Stimulated activated CD4-positive, alpha-beta T cell treated with anti-CD3 and anti-CD28 coated beads, TNF-alpha, amount 100 ng/mL, for 1 hour (primary cell): ENCODE measurements at places on chromosomes 7 and 10.

DNA sequence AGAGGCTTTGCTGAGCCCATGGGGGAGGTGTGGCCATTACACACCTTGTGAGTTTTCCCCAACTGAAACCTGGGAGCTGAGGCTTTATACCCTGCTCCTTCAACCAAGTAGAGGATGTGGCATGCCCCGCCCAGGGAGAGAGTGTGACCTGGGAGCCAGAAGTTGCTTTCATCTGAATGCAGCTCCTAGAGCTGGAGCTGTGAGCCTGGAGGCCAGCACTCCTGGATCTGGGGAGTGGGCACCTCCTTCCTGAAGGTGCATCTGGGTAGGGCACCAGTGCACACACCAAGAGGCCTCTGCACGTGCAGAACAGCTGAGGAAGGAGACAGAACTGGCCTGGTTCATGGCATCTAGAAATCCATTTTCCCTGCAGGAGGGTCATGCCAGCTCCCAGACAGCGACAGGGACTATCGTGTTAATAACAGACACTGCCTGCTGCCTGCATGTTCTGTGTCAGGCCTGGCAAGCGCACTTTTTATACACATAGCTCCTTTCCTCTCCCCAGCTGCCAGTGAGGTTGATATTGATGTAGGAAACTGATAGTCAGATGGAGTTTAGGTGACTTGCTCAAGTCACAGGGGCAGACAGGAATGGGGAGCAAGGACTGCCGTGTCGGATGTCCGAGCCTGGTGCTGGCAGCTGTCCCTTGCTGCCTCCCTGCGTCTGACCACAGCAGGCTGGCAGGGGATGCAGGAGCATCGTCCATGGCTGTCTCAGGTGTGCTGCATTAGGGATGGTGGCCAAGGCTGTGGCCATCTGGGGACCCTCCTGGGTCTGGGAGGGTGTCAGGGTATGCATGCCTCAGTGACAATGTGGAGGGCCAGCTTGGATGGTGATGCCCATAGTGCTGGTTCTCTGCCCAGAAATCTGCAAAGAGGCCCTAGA is 189.9 kb upstream of the CXCL12 start:
- no peak for DNase-seq

GRCh38 chr7:139640681-139641080 is 117.2 kb downstream of the CLEC2L start:
- no peak for DNase-seq

DNA sequence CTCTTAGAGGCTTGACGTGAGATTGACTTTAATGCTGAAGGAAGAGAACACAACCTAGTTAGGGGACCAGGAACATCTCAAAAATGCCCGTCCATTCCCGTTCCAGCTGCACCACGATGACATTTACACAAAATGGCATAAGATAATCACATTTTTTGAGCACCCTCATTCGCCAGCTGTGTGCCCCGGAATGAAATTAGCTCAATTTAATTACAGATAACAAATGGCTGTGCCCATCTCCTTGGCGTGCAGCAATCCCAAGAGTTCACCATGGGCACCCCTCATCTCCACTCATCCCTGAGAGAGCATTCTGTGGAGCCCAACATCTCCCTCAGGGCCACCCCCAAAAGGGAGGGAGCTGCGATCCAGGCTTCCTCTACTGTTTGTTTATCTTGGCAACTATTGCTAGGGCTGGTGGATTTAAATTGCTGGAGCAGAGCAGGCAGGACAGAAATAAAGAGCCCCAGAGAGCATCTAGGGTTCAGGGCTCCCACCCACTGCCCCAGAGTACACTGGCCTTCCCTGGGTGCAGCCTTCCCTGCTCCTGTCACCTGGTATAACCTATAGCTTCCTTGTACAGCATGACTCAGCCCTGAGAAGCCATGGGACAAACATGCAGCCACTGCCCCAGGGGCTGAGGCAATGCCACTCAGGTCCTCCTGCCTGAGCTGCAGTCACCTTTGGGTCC is 263.5 kb downstream of the ZEB1 start:
- DNase-seq = no peak

DNA sequence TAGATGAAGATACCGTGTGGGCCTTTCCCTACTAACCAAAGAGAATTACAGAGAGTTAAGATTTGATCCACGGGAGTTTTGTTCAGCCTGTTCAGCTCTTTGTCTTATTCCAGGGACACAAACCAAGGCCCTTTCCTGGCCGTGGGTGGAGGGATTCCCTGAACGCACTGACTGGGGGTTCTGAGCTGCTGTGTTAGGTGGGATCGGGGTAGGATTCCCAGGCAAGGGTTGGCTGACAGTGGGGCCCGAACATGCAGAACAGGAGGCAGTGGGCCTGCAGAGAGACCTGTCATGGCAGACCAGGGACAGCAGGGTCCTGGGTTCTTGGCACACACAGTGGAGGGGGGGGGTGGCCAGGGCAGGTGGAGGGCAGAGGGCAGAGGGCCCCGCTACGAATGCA is 89.5 kb upstream of the MKI67 start:
- no peak for DNase-seq

DNA sequence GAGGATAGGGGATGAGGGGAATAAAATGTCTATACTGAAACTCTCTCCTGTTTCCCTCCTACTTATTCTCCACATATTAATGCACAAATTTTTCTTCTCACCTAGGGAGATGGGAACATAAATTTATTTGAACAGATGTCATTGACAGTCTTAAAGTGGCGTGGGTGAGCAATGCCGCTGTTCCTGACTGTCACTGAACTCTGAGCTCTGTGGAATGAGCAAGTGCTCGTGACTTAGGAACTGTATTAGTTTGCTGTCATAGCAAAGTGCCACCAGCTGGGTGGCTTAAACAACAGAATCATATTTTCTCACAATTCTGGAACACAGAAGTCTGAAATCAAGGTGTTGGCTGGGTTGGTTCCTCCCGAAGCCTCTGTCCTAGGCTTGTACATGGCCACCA is 29.1 kb downstream of the INPP5F start:
- DNase-seq = no peak

GRCh38 chr10:86693275-86693674 is 25.0 kb downstream of the LDB3 start:
- no peak for DNase-seq

DNA sequence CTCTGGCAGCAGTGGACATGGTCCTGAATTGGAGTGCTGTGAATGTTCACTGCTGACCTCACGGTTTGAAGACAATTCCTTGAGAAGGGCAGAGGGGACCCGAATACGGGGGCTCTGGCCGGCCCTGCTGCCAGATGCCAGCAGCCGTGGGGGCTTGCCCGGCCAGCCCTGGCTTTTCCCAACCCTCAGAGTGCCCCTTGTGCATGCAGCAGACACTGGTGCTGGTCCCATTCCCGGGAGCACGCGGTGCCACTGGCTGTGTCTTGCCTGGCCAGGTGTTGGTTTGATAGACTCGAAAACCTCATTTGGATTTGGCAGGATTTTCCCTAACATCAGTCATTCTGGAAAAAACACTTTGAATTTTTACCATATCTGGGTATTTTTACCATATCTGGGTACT is 49.1 kb downstream of the LHPP start:
- no peak for DNase-seq

- no peak for DNase-seq
These were observed 54.2 kb upstream of the TARP start for GRCh38 chr7:38327637-38328036.

DNA sequence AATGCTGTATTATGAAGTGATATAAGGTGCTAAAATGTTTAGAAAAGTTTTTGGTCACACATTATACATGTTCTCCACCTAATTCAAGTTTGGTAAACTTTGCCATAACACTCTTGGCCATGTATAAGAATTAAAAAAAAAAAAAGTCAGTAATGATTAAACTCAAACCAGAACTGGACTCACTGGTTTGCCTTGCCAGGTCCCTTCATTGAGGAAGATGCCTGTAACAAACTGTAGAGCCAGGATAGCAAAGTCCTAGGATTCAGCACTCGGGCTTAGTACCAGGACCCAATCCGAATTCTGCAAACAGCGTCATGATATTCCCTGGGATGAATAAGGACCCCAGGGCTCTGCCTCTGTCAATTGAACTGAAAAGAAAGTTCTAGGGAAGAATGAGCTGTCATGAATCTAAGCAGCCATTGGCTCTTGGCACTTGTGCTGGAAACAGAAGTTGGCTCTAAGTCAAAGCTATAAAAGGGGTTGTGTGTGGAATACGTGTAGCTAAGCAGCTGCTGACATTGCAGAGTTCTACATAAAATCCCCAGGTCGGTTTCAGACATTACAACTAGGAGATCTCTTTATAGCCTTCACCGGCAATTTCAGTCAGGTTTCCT is 216.9 kb downstream of the C7orf25 start:
- no peak for DNase-seq

GRCh38 chr10:132593389-132593788 is 55.8 kb downstream of the INPP5A start:
- DNase-seq = no peak

DNA sequence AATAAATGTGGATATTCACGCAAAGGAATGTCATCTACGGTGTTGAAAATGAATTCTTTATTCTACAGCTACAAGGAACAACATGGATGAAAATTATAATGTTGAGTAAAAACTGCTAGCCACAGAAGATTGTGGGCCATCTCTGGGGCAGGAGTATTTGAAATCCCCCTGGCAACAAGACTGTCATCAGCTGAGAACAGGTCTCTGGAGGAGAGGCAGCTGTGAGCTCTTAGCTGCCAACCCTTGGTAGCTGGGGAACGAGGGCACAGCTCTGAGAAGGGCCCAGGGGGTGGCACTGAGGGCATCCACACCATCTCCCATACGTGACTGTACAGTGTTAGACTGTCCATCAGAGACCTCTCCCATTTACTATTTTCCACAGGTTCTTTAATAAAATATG is 340.1 kb upstream of the MGMT start:
- no peak for DNase-seq

DNA sequence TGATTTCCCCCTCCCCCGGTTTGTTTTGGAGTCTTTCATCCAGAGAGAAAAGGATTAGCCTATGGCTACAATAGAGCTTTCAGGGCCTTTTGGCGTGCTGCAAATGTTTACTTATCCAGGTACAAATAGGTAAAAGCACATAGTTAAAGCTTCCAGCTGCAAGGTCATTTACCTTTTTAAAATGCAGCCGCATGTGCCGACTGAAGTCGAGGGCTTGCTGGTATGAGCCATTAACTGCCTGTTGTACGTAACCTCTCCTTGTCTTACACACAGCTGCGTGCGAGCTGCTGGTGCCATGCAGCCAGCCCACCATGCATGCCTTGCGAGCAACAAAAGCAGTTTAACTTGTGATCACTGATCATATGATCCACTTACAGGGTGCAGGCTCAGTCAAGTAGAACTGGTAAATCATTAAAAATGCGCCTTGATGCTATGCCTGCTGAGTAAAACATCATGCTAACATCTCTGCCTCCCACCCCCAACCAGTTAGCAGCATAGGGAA is 866.4 kb downstream of the LRMDA start:
- DNase-seq = no peak

DNA sequence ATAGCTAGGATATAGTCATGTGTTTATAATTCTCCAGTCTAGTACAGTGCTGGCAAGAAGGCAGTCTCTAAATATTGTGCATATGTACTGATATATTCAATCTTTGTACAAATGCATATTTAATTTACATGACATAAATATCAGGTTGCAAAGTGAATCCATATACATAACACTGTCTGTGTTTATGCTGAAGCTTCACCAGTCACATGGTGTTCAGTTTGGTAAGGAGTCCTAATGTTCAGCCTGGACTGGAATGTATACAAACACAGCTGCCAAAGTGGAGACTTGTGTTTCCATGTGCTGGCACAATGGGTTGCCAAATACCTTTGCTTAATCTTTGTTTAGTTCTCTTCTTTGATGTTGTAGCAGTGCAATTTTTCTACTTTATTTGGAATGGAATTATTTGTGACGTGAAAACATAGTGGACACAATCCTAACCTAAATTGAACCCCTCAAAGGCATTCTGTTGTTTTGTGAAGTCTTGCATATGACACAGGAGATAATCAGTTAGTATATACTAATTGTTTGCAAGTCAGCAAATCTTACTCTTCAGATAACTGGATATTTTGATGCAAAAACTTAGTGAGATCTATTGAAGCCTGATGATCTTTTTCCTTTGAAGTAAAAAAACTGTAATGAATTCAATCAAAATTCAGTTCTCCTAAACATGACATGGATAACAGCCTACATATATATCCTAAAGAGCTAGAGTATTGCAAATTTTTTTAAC is 17.3 kb upstream of the ARL4A start:
- DNase-seq = no peak

GRCh38 chr10:93072713-93073538 is 767 bp upstream of the CYP26A1 start:
- no peak for DNase-seq

GRCh38 chr10:74199315-74199714 is 48.3 kb downstream of the ADK start:
- DNase-seq = no peak

DNA sequence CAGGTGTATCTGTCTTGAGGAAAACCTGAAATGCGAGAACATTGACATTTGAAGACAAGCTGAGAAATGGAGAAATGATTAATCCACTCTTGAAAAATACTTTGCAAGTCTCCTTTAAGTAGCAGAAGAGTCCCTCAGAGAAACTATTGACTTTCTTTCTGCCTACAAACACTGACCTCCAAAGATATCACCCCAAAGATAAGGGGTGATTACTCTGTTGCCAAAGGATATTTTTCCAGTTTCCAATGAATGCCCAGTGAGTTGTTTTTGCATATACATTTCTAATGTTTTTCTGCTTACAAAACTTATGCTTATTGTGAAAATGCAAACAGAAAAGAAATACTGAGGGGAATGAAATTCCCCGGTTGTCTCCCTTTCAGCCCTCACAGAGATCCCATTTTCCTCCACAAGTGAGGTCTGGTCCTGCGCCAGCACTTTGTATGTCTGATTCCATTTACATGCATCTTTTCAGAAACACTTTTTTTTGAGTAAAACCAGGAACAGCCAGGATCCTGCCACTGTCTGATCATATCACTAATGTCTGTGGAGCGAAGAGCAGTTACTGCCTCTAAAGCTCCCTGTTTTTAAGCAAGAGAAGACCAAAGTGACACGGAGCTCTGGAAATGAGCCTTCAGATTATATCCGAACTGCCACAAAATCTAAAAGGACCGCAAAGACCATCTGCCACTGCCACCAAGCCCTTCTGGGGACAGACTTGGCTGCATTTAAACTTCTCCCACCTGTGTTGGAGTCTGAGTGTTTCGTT is 82.9 kb upstream of the PDCD4 start:
- DNase-seq = no peak

DNA sequence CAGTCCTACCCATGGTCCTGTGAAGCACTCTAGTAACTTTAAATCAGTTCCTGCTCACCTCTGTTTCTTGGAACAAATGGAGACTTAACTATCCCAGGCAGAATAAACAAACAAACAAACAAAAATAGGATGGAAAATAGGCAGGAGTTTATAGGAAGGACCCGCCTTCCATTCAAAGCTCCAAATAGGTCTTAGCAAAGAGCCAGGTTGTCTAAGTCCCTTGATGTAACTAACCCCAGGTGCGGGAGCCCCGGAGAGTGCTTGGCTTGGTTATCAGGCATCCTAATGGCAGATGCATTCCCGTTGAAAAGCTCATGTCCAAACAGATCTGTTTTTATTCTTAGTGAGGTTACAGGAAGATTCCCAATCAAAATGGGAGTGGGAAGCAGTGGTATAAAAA is 2.2 kb downstream of the IFIT2 start:
- DNase-seq = no peak
